ENCODE measurements at places on chromosomes 3 and 15.
A peak's percentile ranks its signal among the peaks of the same experiment; 100 is the strongest.

- DNase-seq = no peak
Observed at GRCh38 chr3:190097025-190097424, 23.7 kb downstream of the P3H2 start.

DNA sequence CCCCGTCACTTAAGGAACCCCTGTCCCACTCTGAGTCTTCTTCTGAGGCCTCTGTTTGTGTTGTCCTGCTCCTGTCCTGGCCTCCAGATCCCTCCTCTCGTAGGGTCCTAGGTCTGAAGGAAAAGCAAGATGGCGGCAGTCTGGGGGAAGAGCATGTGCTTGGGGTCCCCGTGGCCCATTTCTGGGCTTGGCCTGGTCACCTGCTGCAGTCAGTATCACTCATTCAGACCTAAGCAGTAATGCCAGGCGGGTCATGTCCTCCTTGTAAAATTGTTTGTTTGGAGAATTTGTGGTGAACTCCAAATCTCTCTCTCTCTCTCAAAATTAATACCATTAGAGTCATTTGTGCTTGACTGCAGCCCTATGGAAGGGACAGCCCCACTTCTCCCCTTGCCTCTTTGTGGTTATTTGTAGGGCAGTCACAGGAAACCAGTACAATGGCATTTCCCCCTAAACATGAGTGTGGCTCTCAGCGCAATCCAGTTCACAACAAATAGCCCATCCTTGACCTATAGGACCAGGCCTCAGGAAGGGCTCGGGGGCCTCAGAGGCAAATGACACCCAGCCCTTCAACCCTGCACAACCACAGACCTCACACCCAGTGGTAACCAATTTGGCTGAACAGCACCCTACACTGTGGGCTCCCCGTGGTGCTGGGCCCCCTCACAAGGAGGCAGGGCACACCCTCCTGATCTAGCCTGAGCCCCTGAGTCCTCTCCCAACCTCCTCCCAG, 173.5 kb downstream of the OR4M2 start:
- DNase-seq = no peak

DNA sequence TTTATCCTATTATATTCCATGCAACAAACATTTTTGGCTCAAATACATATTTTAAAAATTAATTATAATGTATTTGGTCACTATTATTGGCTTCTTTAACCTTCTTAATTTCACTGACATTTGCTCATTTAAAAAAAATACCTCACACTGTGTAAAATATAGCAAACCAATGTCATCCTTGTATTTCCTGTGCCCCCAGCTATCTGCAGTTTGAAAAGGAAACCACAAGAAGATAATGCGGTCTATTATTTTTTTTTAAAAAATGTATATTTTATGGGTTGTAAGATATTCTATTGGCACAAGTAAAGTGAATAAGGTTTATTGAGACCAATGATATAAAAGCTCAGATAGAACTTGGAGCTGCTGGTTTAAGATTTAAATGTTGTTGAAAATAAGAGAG, 904.2 kb downstream of the SI start:
- no peak for DNase-seq

DNA sequence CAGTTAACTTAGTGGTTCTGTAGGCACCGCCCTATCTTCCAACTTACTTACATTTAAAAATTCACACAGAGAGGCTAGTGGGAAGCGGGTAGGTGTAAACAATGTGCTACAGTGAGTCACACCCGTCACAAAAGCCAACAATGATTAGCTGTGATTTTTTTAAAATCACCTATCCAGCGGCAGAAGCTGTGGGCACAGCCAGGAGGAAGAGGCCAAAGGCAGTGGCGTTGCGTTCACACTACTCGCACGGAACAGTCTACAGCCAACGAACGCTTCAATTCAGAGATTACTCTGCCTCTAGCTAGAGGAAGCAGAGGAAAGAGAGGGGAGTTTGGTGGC, 2.5 kb upstream of the NLGN1 start:
- no peak for DNase-seq

- peak; percentile 43 for DNase-seq
Observed at GRCh38 chr15:41971089-41971894, 1.1 kb downstream of the EHD4 start.

- peak; percentile 70 for DNase-seq
Observed at GRCh38 chr3:120160050-120160449, 65.8 kb upstream of the GSK3B start.

GRCh38 chr3:170421111-170421641, 2.5 kb downstream of the CLDN11 start:
- DNase-seq = no peak

DNA sequence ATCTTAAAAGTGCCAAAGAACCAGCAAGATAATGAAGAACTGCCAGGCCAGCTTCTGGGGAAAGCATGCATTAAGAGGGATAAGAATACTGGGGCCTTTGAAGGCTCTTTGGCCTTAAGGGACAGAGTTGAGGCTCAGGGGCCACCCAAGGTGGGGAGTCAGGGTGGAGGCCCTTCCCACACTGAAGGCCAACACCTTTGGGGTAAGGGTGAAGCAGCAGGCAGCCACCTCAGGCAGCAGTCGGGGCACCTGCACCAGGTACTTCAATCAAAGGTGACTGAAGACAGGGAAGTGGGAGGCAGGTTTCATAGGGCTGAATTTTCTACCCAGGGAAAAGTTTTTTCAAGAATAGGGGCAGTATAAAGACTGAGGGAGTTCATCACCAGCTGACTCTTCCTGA, 87.7 kb upstream of the KLF13 start:
- no peak for DNase-seq
